ENCODE measurements at places on chromosomes 4 and X.

GRCh38 chrX:25017667-25018247, 2.0 kb upstream of the ARX start:
- peak; percentile 18 for DNase-seq
- no peaks in the 10 kb centered on the region for H3K4me1 ChIP-seq
- no peak overlapping the region for H3K27ac ChIP-seq
- H3K27me3 ChIP-seq, result no peaks in the 10 kb centered on the region

GRCh38 chr4:525660-526059, 26.6 kb downstream of the PIGG start:
- no peak overlapping the region for H3K27ac ChIP-seq
- H3K4me3 ChIP-seq, result no peak overlapping the region
- H3K27me3 ChIP-seq, result no peaks in the 10 kb centered on the region
- DNase-seq, result no peak
- H3K4me1 ChIP-seq, result no peaks in the 10 kb centered on the region

- no peaks in the 10 kb centered on the region for H3K4me1 ChIP-seq
- no peak within 1 kb of the TSS for H3K4me3 ChIP-seq
- peak; percentile 4 for DNase-seq
- H3K27ac ChIP-seq, result no peak within 1 kb of the TSS
These were observed at the start of gene GRIA2 for GRCh38 chr4:157220371-157220881. GRIA2 (plus strand) TSS chr4:157220728; CDS start chr4:157221043, 315 bp downstream.

- no peaks in the 10 kb centered on the region for H3K36me3 ChIP-seq
- H3K27me3 ChIP-seq, result no peaks in the 10 kb centered on the region
- no peaks in the 10 kb centered on the region for H3K4me1 ChIP-seq
- no peak for DNase-seq
These were observed 80.9 kb upstream of the MSANTD1 start for GRCh38 chr4:3168029-3168428.

GRCh38 chr4:8871417-8872401, at the start of gene HMX1:
HMX1 (minus strand) TSS chr4:8871839; CDS start chr4:8871614, 225 bp downstream.
- no peak within 1 kb of the TSS for H3K27ac ChIP-seq
- H3K27me3 ChIP-seq, result no peaks in the 10 kb centered on the region
- H3K4me3 ChIP-seq, result no peak within 1 kb of the TSS
- H3K4me1 ChIP-seq, result no peaks in the 10 kb centered on the region

DNA sequence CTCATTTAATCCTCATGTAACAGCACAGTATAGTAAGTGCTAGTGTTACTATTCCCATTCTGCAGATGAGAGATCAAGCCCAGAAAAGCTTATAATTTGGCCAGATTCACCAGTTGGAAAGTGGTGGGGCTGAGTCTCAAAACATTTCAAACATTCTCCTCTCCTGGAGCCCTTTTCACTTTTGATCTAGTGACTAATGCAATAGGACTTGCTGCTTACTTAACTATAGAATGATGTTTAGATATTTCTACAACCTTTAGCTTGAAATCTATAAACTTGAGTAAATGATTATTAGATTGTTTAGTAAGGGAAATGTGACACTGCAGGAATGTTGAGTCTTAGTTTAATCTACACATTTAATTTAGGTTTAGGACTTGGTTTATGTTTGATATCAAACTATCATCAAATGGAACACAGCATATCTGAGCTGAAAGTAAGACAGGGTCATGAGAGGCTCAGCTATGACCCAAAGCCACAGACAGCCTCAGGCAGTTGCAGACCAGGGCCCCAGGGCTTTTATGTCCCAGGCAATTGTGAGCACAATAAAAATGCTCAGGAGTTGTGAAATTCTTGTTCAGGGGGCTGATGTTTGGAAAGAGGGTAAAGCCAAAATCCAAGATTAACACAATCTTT, 199.5 kb upstream of the HS3ST1 start:
- H3K27ac ChIP-seq, result no peak overlapping the region
- DNase-seq, result peak; percentile 41
- H3K27me3 ChIP-seq, result no peaks in the 10 kb centered on the region
- H3K4me1 ChIP-seq, result peaks cover 11% of the 10 kb centered on the region

- H3K27ac ChIP-seq, result no peak overlapping the region
- no peak for DNase-seq
- no peaks in the 10 kb centered on the region for H3K27me3 ChIP-seq
- no peaks in the 10 kb centered on the region for H3K36me3 ChIP-seq
- no peaks in the 10 kb centered on the region for H3K4me1 ChIP-seq
These were observed 36.9 kb upstream of the PROM1 start for GRCh38 chr4:16120720-16121119.

DNA sequence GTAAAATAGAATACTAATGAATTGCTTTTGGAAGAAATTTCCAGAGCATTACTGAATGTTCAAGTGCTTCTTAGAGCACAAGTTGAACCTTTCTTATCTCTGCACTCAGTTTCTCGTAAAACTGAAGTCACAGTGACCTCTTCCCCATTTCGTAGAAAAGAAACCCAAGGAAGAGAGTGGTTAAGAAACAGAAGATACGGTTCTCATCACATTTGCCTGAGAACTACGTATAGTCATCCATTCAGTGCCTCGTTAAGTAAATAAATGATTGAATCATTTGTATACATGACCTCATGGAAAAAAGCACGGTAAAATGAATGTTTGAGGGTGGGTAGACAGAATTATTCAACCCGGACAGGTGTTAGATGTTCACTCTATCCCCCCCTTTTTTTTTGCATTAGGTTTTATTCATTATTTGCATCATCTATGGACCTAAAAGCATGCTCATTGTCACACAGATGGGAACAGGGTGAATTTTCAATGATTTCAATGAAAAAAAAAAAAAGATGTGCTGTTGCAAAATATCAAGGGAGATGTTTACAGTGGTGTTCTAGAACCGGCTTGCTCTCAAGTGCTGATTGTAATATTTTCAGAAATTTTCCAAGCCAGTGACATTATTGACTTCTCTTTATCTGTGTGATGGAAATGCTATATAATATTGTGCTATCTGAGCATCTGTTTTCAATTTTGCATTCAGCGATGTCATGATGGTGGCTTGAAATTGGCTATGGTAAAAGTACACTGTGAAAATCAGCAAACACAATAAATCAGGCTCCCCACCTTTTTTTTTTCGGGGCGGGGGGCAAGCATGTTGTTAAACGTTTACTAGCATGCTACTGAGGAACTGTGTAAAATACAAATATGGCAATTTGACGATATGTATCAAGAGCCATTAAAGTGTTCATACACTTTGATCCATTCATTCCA, 4.3 kb downstream of the RHOH start:
- H3K4me3 ChIP-seq, result no peak overlapping the region
- H3K4me1 ChIP-seq, result no peaks in the 10 kb centered on the region
- H3K27me3 ChIP-seq, result no peaks in the 10 kb centered on the region
- no peak for DNase-seq
- H3K27ac ChIP-seq, result no peak overlapping the region
- no peaks in the 10 kb centered on the region for H3K36me3 ChIP-seq

DNA sequence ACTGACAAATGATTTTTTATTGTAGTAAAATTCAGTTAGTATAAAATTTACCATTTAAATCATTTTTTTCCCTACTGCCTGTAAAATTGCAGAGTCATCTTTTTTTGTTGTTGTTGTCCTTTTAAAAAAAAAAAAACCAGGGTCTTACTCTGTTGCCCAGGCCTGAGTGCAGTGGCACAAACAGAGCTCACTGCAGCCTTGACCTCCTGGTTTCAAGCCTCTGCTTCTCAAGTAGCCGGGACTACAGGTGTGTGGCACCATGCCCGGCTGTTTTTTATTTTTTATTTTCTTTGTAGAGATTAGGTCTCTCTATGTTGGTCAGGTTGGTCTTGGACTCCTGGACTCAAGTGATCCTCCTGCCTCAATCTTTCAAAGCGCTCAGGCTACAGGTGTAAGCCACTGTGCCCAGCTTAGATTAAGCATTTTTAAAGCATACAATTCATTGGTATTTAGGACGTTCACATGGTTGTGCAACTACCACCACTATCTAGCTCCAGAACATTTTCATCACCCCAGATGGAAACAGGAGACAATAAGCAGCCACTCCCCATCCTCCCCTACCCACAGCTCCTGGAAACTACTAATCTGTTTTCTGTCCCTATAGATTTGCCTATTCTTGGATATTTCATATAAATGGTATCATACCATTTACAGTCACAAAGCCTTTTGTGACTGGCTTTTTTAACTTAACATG, 59.7 kb upstream of the PGRMC2 start:
- peaks cover 20% of the 10 kb centered on the region for H3K4me1 ChIP-seq
- H3K36me3 ChIP-seq, result no peaks in the 10 kb centered on the region
- DNase-seq, result no peak

DNA sequence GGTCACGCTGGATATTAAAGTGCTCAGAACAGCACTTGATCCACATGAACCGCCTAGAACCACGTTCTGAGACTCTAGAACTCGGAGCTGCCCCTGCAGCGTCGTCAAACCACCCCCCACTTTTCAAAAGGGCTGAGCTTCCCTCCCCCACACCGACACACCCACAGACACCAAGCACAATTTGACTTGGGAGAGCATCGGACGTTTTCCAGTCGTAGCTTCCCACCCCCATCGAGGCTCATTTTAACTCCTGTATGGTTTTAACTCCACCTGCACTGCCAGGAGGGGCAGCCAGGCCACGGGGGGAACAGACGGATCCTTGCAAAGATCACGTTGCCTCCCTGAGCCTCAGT, 26.3 kb downstream of the PPP2R2C start:
- H3K27me3 ChIP-seq, result no peaks in the 10 kb centered on the region
- H3K4me1 ChIP-seq, result no peaks in the 10 kb centered on the region
- no peak overlapping the region for H3K4me3 ChIP-seq
- H3K27ac ChIP-seq, result no peak overlapping the region

- H3K27me3 ChIP-seq, result no peaks in the 10 kb centered on the region
- H3K27ac ChIP-seq, result no peak overlapping the region
- H3K36me3 ChIP-seq, result no peaks in the 10 kb centered on the region
- H3K4me3 ChIP-seq, result no peak overlapping the region
These were observed 622.5 kb downstream of the ANKRD50 start for GRCh38 chr4:124090021-124090420.

DNA sequence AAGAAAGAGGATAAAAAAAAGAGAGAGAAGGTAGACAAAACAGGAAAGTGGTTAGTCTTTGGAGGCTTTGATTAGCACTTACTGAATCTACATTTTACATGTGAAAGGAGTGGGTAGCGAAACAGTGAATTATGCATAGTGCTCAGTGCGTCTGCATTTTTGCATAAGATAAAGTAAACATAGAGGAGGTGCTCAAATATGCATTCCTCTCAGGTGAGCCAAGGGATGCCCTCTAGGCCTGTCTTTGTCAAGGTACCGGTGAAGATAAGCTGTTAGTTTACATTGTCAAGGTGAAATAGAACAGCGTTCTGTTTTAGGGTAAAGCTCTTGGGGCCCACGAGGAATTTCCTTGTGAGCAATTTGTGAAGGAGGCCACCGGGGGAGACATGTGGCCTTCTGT, 260.6 kb downstream of the TRIML1 start:
- H3K36me3 ChIP-seq, result no peaks in the 10 kb centered on the region
- H3K4me1 ChIP-seq, result peaks cover 16% of the 10 kb centered on the region
- no peak overlapping the region for H3K4me3 ChIP-seq
- H3K27me3 ChIP-seq, result no peaks in the 10 kb centered on the region

Data from Caco-2 (cell line).